ENCODE measurements at places on chromosomes 1 and 21.
A peak's percentile ranks its signal among the peaks of the same experiment; 100 is the strongest.

- no peak for DNase-seq
Observed at GRCh38 chr1:206960676-206961386, 9.4 kb downstream of the FCAMR start.

- peak; percentile 45 for DNase-seq
Observed at GRCh38 chr1:42142894-42143675, 10.1 kb upstream of the GUCA2B start.

GRCh38 chr1:229640455-229640854, 14.4 kb downstream of the URB2 start:
- DNase-seq, result no peak

DNA sequence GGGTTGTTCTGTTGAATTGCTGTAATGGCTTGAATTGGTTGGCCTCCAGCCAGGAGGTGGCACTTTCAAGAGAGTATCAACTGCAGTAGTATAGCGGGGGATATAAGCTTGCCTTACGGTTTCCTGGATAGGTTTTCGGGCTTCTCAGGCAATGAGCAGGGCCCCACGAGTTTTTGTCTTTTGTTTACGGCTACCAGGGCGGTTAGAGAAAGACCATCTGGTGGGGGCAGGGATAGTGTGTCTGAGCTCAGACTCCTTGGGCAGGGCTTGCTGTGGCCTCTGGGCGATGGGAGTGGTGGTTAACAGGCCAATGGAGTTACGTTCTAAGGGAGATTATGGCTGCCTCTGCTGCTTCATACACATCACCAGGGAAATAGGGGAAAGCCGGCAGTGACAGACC, 62.8 kb downstream of the DTL start:
- no peak for DNase-seq

DNA sequence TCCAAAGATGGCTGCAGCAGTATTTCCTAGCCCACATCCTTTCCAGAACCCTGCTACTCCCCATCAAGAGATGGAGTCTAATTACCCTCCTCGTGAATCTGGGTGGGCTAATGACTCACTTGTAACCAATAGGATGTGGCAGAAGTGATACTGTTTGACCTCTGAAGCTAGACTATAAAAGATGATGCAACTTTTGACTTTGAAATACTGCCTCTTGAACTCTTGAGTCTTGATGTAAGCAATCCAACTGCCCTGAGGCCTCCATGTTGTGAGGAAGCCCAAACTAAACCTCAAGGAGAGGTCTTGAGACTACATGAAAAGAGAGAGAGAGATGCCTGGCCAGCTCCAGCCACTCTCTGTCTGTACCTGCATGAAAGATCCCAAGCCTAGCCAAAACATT, 29.5 kb downstream of the LMO4 start:
- DNase-seq, result no peak

DNA sequence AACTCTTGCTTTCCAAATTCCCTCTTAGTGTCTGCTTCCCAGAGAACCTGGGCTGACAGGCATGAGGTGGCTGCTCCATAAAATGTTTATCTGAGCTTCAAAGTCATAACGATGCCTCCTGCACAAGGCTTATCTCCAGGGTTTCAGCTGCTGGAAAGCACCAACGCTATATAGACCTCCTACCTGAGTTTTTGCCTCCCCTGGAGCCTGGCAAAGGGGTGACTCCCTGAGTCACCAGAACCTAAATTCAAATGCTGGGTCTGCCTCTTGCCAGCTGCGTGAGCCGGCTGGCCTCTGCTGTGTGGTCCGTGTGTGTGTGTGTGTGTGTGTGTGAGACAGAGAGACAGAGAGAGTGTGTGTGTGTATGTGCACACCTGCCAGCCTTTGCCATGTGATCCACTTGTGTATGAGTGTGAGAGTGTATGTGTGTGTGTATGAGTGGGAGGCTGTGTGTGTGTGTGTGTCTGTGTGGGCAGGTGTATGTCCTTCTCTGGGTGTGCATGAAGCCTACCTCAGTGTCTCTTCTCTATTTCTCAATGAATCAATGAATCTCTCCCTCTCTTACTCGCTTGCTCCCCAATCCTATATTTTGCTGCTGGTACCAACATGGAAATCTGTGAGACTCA, 714.9 kb downstream of the MATN1 start:
- DNase-seq, result no peak

DNA sequence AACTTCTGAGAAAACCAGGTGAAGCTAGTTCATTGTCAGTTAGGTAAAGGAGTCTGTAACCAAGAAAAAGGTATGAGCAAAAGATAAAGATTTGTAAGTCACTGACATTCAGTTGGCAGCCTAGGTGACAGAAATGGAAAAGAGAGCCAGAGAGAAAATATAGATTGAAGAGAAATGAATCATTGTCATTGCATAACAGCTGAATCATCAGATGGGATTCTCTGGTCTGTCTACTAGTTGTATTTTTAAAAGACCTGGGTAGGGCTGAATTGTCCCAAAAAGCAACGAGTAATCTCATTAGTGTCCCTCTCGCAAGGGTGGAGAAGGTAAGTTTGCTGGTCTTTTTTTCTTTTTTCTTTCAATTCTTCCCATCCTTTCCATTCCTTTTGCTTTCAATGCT, 36.6 kb downstream of the PTGS2 start:
- no peak for DNase-seq

DNA sequence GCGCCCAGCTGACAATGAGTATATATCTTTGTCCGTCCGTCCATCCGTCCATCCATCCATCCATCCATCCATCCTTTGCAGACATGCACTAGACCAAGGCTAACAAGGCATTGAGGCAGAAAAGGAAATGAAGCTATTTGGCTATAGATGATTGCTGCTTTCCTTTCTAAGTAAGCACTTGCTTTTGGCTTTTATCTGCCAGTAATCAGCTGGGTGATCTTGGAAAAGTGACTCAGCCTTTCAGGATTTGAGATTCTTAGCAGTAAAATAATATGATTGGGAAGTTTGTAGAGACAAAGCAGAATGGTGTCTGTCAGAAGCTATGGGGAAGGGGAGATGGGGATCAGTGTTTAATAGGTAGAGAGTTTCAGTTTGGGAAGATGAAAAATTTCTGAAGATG, 22.7 kb downstream of the ZFYVE9 start:
- DNase-seq, result no peak

- no peak for DNase-seq
Observed at GRCh38 chr1:94737124-94737998, 82.8 kb upstream of the SLC44A3 start.

- DNase-seq, result no peak
Observed at GRCh38 chr1:101310506-101310905, 73.7 kb downstream of the S1PR1 start.

- DNase-seq, result peak; percentile 6
Observed at GRCh38 chr1:153881751-153882150, 41.0 kb downstream of the GATAD2B start.

- no peak for DNase-seq
Observed at GRCh38 chr1:180041582-180041981, 87.0 kb downstream of the CEP350 start.

GRCh38 chr1:235986869-235987268, 78.0 kb downstream of the NID1 start:
- no peak for DNase-seq

GRCh38 chr1:11354893-11355553, 82.0 kb downstream of the UBIAD1 start:
- DNase-seq, result no peak

GRCh38 chr1:4854367-4854766, 200.0 kb downstream of the AJAP1 start:
- no peak for DNase-seq

GRCh38 chr1:236861560-236862218, 66.6 kb downstream of the MTR start:
- no peak for DNase-seq

GRCh38 chr1:200493344-200493743, 83.5 kb upstream of the ZNF281 start:
- DNase-seq, result no peak

DNA sequence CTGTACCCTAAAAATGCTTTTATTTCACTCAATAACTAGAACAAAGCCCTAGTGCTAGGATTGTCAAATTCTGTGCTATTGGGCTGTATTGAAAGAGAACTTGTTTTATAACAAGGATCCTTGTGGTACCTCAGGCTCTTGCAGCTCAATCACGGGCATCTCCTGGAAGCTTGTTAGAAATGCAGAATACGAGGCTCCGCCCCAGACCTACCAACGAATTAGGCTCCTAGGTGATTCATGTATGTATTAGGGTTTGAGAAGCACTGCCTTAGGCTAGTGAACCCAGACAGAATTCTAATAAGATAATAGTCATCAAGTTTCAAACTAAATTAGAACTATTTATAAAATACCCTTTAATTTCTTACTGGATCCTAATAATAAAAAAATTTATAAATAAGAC, 45.6 kb downstream of the ZZZ3 start:
- DNase-seq, result no peak

- no peak for DNase-seq
Observed at GRCh38 chr1:205577874-205578658, 53.7 kb downstream of the ELK4 start.

Data from SK-N-MC (cell line).